Epithelial cell of prostate (primary cell): ENCODE measurements at places on chromosomes 7 and 10.
A peak's percentile ranks its signal among the peaks of the same experiment; 100 is the strongest.

GRCh38 chr7:151754688-151755130 lies 122.2 kb downstream of the PRKAG2 start:
- DNase-seq: no peak

DNA sequence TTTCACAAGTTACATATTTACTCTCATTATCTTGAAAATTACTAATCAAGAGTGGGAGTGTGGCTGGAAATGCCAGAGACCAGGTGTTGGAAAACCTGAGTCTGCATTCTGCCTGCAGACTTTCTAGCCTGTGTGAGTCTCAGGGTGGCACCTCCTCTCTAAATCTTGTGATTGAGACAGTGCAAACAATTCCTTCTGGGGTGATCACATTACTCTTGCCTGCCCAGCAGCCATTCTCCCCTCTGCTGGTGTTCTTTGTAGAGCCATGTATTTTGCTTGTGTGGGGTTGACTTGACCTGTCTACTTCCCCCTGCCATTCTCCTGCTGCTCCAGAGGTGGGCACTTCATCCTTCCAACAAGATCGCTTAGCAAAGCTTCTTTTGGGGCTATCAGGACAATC lies 101.1 kb downstream of the RAPGEF5 start:
- DNase-seq: no peak

GRCh38 chr10:129516846-129517679 lies 50.0 kb downstream of the MGMT start:
- no peak for DNase-seq

- no peak for DNase-seq
Measured at GRCh38 chr10:78321000-78321399, 287.3 kb downstream of the RPS24 start.

- no peak for DNase-seq
Measured at GRCh38 chr10:104784452-104784851, 143.4 kb downstream of the SORCS3 start.

DNA sequence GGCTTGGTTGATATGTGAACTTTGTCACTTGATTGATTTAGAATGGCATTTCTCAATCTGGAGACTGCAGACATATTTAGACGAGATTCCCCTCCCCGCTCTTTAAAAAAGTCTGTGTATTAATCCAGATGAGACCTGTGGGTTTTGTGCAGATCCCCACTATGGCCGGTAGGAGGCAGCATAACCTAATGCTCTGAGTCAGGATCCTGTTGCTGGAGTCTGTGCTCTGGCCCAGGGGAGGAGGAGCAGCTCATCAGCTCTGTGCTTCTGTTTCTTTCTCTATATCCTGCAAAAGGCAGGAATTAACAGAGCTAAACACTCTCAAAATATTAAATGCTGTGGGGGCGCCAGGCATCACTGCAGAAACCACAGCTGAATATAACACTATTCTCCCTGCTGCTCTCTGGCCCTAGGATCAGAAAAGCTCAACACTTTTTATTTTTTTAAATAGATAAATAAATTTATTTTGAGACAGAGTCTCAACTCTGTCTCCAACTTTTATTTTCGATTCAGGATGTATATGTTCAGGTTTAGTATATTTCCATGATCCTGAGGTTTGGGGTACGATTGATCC lies 23.9 kb upstream of the SEPHS1 start:
- peak; percentile 37 for DNase-seq

DNA sequence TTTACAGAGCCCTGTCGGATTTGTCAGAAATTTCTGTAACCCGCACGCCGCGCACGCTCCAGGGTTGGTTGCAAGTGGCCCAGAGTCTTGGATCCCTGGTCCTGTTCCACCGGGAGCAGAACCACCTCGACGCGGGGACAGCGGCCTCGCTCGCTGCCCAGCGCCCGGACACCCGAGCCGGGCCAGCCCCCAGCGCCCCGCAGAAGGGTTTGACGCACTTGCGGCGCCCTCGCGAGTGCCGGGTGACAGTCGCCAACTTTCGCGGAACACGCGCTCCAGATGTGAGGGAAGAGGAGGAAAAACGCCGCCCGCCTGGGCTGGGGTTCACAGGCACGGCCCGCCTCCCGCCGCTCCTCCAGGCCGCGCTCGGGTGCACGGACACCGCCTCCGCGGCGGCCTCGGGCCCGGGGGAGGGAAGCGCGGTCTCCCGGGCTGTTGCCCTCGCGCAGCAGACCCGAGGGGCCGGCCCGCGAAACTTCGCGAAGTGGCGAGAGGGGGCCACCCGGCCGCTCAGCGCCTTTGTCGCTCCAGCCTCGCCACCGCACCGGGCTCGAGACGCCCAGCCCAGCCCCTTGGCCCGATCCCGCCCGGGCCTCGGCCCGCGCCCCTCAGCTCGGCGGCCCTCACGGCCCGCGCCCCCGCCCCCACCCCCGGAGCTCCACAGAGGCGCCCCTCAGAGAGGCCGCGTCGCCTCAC lies 514 bp downstream of the RNF216 start:
- DNase-seq: no peak

DNA sequence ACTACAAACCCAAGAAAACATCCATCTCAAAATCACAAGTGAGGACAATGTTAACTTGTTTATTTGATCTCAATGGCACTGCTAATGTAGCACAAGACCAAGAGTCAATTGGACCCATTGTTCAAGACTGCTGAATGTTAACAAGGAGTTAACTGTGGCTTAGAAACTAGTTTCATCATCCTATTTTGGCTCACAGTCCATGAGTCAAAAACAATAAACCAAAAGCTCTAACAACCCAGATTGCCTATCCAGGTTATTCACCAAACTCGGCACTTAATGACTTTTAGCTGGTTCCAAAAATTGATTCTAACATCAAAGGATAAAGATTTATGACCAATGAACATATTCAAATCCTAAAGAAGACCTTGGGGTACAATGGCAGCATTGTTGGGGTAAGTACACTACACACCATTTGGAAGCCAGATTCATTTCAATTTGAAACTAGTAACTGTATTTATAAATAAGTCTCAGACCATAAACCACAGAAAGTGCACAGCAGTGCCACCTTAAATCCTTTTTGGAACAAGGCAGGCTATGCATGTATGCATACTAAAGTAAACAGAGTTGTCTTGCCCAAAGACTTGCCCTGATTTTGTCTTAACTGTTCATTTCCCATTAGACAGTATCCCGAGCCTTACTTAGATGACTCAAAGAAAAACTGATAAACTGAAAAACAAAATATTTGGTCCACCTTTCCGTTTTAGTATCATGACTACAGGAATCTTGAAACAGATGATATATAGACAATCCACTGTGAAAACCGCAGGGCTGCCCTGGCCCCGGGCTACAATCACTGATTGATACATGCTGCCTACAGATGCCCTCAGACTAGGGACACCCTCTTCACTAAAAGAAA lies 84.5 kb downstream of the SRPK2 start:
- peak; percentile 26 for DNase-seq

DNA sequence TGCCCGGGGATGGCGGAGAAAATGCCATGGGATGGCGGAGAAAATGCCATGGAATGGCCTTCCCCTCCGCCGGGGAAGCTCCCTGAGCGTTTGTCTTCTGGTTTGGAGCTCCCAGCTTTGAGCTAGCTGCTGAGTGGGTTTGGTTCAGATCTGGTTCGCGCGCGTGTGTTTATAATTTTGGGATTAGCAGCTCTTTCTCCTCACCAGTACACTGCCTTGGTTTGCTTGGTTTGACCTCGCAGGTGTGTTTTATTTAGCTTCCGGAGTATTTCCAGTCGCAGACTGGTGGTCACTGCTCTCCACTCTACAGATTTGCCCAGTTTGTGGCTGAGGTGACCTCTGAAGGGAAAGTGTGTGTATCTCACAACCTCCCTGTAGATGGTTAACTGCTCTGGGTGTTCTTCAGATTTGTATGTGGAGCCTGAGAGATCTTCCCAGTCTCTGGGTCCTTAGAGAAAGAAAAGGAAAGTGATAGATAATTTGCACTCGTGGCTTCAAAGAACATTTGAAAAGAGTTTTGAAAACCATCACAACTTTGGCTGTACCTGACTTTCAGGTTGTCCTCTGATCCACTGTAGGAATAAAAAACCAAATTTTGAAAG lies 597 bp downstream of the ZNF277 start:
- DNase-seq: no peak

GRCh38 chr10:22477334-22478287 lies 132.3 kb downstream of the SPAG6 start:
- DNase-seq: no peak

GRCh38 chr10:124066781-124067714 lies 26.4 kb downstream of the CHST15 start:
- DNase-seq: no peak

DNA sequence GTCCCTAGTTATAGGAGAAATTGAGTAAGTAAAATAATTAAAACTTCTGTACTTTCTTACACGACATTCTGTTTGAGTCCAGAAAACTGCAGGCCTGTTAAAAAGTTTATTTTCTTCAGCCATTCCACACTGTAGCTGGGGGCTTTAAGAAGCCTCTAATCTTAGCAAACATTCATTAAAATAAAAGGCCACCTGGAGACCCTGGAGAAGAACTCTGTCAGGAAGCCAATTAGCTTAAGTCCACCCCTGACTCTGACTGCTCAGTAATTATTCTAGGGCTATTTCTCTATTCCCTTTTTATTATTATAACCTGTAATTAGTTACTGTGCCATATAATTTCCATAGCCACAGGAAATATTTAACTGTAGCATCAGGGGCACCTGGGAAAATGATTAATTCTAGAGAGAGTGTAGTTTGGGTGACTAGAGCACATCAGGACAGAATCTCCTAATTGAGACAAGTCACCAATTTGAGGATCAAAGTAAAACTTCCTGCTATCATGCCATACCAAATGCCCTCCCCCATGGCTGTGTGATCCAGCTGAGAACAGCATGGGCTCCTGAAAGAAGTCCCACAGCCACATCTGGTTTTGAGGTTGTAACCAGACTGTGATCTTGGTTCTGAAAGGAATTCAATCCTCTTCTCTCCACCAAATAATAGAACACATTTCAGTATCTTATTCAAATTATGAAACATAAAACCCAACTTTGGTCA lies 1302.3 kb downstream of the XPNPEP1 start:
- DNase-seq: no peak

- DNase-seq: no peak
Measured at GRCh38 chr10:16756561-16757221, 60.5 kb downstream of the RSU1 start.
